AML-193 (cell line): ENCODE measurements at places on chromosomes 1 and 21.

DNA sequence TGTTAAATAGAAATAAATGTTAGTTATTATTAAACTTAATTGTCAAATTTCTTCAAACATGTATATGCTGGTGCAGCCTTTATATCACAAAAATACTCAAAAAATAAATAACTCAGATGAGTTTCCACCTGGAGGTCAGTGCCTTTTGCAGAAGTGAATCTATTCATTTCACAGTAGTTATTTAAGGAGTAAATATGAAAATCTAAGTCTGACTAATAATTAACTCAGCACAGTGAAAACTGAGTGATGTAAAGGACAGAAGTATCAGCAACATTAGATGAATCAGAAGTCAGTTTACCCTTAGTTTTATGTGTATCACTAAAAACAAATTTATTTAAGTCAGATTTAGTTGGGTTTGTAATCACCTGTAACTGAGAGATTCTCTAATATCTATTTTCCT lies 2135.4 kb downstream of the MRPL39 start:
- no peak for DNase-seq

- DNase-seq: peak; percentile 75
These were observed 1.7 kb downstream of the IRF2BP2 start for GRCh38 chr1:234608025-234608910.

DNA sequence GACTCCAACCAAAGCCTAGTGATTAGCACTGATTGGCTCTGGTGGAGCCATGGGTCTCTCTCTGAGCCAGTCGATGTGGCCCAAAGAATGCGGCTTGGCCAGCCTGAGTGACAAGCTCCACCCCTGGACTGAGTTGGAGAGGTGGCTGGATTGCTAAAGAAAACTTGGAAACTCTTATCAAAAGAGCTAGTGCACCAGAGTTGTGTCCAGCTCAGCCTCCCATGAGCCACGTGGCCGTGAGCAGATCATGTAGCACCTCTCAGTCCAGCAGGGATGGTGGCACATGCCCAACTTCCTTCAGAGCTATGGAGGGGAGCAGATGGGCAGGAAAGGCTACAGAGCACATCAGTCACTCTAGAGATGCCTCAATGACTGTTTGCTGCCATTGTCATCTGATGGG lies 142.8 kb upstream of the VAMP3 start:
- DNase-seq: no peak

DNA sequence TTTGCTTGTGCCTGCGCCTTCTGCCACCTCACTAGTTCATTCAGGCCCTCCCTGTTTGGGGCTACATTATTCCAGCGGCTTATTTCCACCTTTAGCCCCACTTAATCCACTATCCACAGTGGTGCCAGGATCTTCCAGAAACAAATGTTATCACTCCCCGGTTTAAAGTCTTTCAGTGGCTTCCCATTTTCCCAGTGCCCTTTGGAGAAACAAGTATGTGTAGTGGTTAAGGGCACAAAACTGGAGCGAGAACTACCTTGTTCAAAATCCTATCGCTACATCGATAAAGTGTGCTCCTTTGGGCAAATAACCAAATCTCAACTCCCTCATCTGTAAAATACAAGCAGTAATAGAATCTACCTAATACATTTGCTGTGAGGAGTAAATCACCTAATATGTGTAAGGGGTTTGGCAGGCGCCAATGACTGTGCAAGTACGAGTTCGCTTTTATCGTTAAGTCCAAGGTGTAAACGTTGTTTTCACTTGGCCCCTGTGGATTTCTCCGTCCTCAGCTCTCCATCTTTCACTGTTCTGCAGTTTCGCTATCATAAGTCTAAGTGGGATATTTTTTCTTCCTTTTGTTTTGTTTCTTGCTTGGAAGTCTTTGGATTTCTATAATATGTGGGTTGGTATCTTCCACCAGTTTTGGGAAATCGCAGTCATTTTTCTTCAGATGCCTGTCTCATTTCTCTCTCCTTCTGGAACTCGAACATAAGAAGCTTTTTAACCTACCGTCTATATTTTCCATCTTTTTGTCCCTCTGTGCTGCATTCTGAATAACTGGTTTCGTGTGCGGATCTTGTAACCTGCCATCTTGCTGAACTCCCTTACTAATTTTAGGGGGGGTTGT lies 844 bp upstream of the MEAF6 start:
- no peak for DNase-seq

DNA sequence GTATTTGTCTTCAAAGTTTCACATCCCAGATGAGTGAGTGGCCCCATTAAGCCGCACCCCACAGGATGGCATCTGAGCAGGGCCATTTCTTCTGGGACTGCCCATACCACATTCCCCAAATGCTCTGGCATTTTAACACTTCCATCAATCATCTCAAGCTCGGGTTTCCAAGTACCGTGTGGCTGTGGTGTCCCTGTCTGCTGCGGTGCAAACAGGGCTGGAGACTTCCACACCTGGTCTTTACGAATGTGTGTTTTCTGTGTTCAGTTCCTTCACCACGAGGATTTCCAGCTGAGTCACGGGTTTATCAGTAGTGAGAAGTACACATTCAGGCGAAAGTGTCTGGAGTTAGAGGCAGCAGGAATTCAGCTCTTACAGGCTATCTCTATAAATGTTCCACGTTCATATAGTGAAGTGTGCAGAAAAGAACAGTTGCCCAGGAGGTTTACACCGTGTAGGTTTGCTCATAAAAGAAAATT lies 195.2 kb downstream of the RHOU start:
- no peak for DNase-seq

DNA sequence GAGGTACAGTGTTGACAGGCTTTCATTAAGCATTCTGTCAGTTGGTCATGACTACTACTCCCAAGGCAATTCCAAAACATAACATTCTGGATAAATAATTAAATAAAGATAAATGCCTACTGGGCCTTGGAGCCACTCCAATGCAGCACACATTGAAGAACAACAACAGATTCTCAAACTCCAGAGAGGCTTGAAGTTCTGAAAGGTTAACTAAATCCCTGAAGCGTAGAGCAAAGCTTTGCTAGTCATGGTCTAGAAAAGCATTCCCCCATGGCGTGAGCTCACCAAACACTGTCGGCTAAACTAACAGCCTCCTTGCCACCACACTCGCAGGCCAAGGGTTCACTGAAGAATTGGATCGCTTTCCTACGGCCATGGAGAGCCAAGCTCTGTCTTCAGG lies 268.0 kb downstream of the ATG4C start:
- no peak for DNase-seq

DNA sequence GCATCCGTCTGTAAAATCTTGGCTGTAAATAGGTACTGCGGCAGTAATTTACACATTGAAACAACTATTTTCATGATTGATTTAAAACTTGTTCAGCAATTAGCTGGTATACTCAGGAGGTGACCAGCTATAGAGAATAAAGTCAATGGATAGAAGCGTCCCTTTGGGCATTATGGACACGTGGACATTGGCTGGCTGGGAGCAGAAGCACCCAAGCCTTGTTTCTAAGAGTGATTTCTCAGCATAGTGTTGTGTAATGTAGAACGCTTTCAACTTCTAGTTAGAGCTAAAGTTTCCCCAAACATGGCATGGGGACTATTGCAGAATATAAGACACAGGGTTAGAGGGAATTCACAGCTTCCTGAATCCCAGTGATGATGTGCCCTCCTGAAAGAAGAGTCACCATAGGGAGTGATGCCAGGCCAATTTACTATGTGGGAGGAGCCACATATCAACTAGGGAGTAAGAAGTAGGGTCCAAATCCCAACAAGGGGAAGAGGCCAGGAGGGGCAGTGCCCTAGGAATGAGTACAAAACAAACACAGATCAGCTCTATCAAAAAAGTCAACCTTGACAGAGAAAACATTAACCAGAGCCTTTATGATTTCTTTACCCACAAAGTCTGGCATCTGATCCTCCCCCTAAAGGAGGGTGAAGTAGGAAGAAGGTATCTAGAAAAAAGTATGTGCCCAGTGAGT lies 92.7 kb downstream of the SUSD4 start:
- no peak for DNase-seq

GRCh38 chr1:68307378-68307787 lies 75.1 kb upstream of the WLS start:
- DNase-seq: no peak

GRCh38 chr1:89873770-89874169 lies 52.9 kb downstream of the LRRC8D start:
- DNase-seq: no peak

- DNase-seq: no peak
These were observed 9.9 kb upstream of the C1QA start for GRCh38 chr1:22626237-22627157.

- no peak for DNase-seq
These were observed 190.5 kb downstream of the SEC16B start for GRCh38 chr1:177779166-177779965.

DNA sequence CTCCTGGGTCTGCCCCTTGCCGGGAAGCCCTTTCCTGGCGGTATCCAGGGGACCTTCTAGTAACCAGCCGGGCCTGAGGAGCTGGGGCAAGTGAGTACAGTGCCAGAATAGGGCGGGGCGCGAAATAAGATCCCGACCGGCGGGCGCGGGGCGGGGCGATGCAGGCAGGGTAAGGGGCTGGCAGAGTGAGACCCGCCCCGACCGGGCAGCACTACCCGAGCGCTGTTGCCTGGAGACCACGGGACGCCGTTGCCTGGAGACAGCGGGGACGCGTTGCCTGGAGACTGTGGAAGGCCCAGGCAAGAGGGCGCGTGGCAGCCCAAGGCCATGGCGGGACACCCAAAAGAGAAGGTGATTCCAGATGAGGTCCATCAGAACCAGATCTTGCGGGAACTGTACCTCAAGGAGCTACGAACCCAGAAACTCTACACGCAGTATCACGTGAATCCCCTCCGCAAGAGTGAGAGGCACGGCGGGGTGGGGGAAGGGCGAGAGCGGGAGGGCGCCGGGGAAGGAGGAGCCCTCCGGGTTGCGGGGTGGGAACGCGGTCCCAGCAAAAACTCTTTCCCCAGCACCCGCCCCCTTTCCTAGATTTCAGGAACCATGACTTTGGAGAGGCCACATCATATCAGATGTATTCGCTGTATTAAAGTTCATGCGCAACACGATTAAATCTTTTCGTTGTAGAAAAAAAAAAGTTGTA lies 24.3 kb downstream of the EBNA1BP2 start:
- no peak for DNase-seq

DNA sequence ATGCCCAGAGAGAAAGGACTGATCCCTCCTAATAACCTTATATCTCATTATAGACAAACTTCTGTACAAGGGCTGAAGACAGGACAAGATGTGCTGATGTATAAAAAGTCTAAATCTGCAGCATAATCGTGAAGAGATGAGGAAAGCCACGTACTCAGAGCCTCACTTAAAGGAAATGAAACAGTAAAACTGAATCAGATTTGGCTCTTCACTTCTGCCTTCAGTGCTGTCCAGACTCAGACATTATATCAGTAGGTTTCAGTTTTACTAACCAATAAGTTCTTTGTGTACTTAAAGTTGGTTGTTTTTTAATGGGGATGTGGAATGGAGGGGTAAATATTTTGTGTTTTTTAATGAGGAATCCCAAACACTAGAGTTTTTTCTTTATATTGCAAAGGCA lies 45.3 kb upstream of the RGS1 start:
- no peak for DNase-seq

- no peak for DNase-seq
These were observed at the start of gene FTCD for GRCh38 chr21:46155514-46156377. FTCD (minus strand) TSS chr21:46155579; CDS start chr21:46155523, 56 bp downstream.

DNA sequence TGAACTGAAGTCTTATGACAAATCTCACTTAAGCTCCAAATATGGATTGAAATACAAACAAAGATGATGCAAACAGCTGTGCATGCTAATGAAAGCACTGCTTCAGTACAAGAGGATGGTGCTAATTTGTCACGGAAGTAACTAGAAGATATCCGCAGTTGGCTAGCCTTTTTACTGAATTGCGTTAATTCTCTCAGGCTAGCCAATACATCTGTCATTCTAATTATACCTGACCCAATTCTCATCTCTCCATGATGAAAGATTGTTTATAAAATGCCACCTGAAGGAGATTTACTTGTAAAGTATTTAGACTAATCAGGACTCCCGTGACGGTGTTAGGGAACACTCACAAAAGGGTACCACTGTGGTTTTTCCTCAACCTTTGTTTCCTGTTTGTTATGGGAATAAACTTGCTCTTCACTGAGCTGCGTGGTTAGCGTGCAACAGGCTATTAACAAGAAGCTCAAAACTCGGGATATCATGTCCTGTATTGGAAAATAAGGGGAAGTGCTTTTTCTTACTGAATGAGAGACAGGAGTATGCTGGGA lies 162.5 kb downstream of the APP start:
- DNase-seq: no peak

DNA sequence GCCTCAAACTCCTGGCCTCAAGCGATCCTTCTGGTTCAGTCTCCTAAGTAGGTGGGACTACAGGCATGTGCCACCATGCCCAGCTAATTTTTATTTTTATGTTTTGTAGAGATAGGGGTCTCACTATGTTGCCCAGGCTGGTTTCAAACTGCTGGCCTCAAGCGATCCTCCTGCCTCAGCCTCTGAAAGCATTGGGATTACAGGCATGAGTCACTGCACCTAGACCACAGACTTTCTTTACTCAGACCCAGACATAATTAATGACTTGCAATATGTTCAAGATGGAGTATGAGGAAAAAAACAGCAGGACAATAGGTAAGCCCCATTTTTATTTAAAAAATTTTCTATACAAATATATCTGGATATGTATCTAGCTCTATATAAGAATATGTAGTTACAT lies 13.2 kb downstream of the KANK4 start:
- DNase-seq: no peak
